ENCODE measurements at places on chromosomes 2 and 18.

- no peak for DNase-seq
Observed at GRCh38 chr18:78031589-78031988, 781.9 kb downstream of the GALR1 start.

GRCh38 chr2:51511002-51511401 is 479.1 kb upstream of the NRXN1 start:
- no peak for DNase-seq

DNA sequence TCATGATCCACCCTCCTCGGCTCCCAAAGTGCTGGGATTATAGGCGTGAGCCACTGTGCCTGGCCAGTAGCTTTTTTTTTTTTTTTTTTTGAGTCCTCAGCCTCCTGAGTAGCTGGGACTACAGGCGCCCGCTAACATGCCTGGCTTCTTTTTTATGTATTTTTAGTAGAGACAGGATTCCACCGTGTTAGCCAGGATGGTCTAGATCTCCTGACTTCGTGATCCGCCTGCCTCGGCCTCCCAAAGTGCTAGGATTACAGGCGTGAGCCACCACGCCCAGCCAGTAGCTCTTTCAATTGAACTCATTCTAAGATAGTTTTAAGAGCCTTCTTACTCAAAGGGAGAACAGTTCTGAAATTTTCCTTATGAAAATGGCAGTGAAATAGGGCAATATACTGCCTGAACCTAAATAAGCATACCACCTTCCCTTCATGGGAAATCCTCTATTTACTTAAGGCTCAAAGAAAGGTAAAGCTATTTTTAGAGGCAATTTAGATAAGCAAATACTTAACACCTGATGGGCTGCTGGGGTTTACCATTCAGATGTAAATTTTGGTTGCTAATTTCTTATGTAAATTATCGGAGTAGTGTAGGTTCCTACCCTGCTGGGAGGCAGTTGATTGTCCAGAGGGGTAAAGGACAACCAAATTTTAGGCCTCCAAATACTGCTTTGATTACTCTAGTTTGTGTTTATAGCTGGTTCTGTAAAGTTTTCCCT is 144.7 kb downstream of the GREB1L start:
- DNase-seq, result no peak

- no peak for DNase-seq
Observed at GRCh38 chr2:233015019-233015645, 2.1 kb upstream of the NGEF start.

DNA sequence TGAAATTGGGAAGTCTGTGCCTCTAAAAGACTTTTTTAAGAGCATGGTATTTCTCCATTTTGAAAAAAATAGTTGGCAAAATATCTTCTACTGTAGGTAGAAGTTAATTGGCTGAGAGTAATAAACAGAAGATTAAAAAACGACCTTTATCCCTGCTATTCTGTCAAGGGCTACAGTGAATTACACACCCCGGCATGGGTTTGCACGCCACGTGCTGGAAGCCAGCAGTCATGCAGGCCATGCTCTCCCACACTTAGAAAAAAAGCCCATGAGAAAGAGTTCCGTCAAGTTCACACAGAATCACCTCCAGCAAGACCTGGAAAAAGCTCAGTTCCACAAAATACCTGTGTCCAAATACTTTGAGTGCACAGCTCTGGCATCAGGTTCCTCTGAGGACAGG is 26.8 kb downstream of the FAM110C start:
- no peak for DNase-seq

DNA sequence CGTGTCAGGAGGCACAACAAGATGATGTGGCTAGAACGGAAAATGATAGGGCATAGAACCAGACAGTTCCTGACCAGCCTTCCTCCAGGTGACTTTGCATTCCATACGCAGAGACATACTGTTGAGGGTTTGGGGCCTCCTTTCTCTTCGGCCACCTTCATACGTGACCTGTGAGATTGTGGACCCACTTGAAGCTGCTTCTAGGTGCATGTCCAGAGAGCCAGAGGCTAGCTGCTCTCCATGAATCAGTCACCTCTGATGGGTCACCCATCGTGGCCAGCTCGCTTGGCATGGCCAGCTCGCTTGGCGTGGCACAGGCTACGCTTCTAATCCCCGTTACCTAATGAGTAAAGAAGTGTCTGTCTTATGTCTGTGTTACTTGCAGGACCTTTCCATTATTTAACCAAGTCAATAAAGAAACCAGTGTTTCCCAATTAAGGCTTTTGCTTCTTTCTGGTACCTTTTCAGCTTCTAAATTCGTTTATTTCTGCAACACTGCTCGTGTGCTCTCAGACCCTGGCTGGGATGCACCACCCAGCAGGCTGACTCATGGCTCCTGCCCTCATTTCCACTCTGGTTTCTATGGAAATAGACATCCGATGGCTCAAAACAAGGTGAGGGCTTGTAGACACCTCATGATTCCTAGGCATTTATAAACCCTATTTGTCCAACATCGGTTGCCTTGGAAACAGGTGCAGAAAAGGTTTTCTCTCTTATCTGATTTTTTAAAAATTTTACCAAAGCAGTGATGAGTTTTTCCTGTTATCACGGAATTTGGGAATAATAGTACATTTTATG is 86.7 kb upstream of the B3GNT7 start:
- DNase-seq, result no peak

- DNase-seq, result no peak
Observed at GRCh38 chr2:76977846-76978727, 544.1 kb downstream of the LRRTM4 start.

GRCh38 chr18:58367425-58368140 is 261.3 kb downstream of the ALPK2 start:
- no peak for DNase-seq

DNA sequence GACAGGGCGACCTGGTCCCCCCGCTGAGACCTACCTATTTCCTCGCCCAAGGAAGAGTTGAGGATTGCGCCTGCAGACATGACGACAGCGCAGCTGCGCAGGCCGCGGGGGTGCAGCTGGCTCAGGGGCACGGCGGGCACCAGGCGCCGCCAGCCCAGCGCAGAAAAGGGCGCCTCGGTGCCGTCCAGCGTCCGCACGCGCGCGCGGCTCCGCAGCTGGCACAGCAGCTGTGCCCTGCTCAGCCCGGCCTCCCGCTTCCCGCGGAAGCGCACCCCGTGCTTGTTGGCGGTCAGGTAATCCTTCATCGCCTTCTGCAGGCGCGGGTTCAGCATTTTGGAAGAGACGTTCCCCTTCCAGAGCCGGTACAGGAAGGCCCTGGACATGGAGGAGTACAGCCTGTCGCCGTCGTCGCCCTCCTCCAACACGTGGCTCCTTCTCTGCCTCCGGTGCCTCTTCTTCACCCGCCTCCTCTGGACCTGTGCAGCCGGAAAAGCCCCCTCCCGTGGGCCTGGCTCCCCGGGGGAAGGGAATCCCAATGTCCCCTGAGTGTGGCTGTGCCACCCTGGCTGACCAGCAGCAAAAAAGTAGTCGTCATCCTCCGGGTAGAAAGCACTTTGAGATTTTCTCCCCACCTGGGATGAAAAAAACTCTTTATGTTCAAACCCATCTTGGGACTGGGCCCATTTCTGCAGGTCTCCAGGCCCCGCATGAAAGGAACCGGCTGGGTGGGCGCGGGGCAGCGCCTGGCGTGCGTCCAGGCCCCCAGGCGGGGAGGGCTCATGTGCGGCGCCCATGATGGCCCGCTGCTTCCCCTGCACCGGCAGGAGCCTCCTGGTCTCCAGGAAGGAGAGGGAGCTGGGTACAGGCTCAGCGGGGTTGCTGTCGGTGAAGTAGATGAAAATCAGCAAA is 42.7 kb downstream of the ST6GAL2 start:
- DNase-seq, result no peak

- no peak for DNase-seq
Observed at GRCh38 chr2:203603456-203604389, 68.6 kb upstream of the RAPH1 start.

- no peak for DNase-seq
Observed at GRCh38 chr2:37230581-37230980, 815 bp downstream of the CEBPZ start.

DNA sequence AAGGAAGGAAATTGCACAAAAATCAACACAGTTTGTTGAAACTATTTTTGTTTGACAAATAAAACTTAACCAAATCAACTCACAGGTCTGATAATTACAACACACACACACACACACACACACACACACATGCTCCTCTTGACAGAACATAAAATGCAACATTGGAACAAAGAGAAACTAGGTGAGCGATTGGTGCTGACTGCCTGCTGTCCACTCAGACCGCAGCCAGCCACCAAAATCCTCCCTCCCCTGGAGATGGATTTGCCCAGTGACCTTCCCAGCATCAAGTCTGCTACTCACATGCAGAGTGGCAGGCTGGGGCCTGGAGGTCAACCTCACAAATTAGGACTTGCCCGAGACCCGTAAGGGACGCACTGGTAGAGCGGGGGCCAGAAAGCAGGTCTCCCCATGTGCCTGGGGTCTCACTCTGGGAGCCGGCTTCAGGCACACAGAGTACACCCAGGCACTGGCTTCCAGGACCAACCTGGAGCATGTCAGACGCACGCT is 61.4 kb downstream of the DIPK1C start:
- DNase-seq, result peak; percentile 18

DNA sequence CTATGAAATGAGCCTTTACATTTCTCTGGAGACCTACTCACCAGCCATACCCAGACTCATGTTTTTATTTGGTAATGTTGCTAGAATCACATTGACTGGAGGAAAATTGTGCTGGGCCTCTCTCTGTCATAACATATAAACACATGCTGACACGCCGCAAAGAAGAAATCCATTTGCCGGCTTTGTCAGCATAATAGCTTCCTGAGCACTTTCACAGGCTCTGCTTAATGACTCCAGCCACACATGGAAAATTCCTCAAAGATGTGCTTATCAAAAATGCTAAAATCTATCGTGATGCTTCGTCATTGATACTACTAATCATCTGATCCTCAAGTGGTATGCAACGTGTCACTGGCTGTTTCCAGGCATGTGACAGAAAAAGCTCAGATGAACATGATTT is 63.1 kb downstream of the RND3 start:
- DNase-seq, result no peak

GRCh38 chr2:40256649-40257048 is 195.2 kb downstream of the SLC8A1 start:
- DNase-seq, result no peak
